ENCODE measurements at places on chromosomes 3 and 15. TPM values are rescaled to one million over a fixed set of nuclear protein-coding genes. Genes with fewer than 3 reads are reported as not detected.

NAA80 gene
- 14.0 TPM for total RNA-seq

LZTFL1 gene
- 17.0 TPM for total RNA-seq

KY gene
- total RNA-seq, result not detected

ASB7 gene
- total RNA-seq, result 9.8 TPM

PPM1L gene
- total RNA-seq, result 3.2 TPM

TM4SF18 gene
- 148 TPM for total RNA-seq

LIPC gene
- 0.12 TPM for total RNA-seq

SNTN gene
- total RNA-seq, result not detected

MFGE8 gene
- 107 TPM for total RNA-seq
